ENCODE measurements at places on chromosomes 12 and 14. TPM values are rescaled to one million over a fixed set of nuclear protein-coding genes. Genes with fewer than 3 reads are reported as not detected.

The KLRK1 gene
- not detected for total RNA-seq

The ZC2HC1C gene
- total RNA-seq: 0.99 TPM

The CMA1 gene
- not detected for total RNA-seq

The PMCH gene
- total RNA-seq: not detected

The OR6C2 gene
- total RNA-seq: not detected

The IL22 gene
- not detected for total RNA-seq

The KRT8 gene
- 39.2 TPM for total RNA-seq

The CFAP73 gene
- total RNA-seq: not detected

The SPTLC2 gene
- 5.7 TPM for total RNA-seq

The GPX2 gene
- not detected for total RNA-seq

The CLEC1A gene
- total RNA-seq: 0.30 TPM

The LACRT gene
- not detected for total RNA-seq

The MDGA2 gene
- total RNA-seq: not detected

The LBHD2 gene
- not detected for total RNA-seq

The LGALS3 gene
- 90.5 TPM for total RNA-seq

The MYO1A gene
- total RNA-seq: not detected

The BRF1 gene
- total RNA-seq: 25.0 TPM

The ESR2 gene
- total RNA-seq: not detected

The ACSS3 gene
- 1.1 TPM for total RNA-seq

The VCPKMT gene
- 1.3 TPM for total RNA-seq

Measured in MG63 (cell line).